Progenitor cell of endocrine pancreas (in vitro differentiated cells): ENCODE measurements at places on chromosomes 3 and 15. TPM values are rescaled to one million over a fixed set of nuclear protein-coding genes. Genes with fewer than 3 reads are reported as not detected.

- DNase-seq, result no peak
- H3K4me1 ChIP-seq, result peaks cover 52% of the 10 kb centered on the region
- peak overlapping the region; percentile 40 for H3K27ac ChIP-seq
- no peak overlapping the region for H3K4me3 ChIP-seq
- peaks cover 2% of the 10 kb centered on the region for H3K36me3 ChIP-seq
Observed at GRCh38 chr15:66763186-66764071, 61.4 kb downstream of the SMAD6 start.

DNA sequence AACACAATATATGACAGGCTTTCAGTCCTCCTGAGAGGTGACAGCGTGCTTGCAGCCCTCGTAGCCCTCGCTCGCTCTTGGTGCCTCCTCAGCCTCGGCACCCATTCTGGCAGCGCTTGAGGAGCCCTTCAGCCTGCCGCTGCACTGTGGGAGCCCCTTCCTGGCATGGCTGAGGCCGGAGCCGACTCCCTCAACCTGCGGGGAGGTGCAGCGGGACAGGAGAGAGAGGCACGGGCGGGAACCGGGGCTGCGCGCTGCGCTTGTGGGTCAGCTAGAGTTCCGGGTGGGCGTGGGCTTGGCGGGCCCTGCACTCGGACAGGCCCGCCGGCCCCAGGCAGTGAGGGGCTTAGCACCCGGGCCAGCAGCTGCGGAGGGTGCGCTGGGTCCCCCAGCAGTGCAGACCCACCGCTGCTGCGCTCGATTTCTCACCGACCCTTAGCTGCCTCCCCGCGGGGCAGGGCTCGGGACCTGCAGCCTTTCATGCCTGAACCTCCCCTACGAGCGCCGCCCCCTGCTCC is 60.4 kb upstream of the HRH1 start:
- no peaks in the 10 kb centered on the region for H3K36me3 ChIP-seq
- H3K27me3 ChIP-seq, result peaks cover 41% of the 10 kb centered on the region
- no peak overlapping the region for H3K27ac ChIP-seq
- DNase-seq, result no peak
- H3K4me1 ChIP-seq, result no peaks in the 10 kb centered on the region
- H3K4me3 ChIP-seq, result no peak overlapping the region

DNA sequence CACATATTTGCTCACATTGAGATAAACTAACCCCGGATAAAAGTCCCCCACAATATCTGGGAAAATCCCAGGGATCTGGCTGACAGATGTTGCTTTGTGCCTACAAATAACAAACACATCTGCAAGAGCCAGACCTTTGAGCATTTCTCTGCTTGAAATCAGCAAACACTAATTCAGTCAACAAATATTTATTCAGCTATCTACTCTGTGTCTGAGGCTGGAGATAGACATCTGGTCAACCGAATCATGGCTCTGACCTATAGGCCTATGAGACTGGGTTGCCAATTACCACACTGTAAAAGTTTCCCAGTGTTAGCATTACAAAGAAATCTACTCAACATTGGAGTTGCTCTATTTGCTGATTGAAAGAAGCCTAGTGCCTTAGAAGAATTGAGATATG is 201.1 kb upstream of the CADPS start:
- DNase-seq, result no peak
- H3K27ac ChIP-seq, result no peak overlapping the region
- no peaks in the 10 kb centered on the region for H3K36me3 ChIP-seq
- H3K4me1 ChIP-seq, result peaks cover 38% of the 10 kb centered on the region
- H3K27me3 ChIP-seq, result no peaks in the 10 kb centered on the region

CHRM5 gene
- total RNA-seq, result not detected in 2 replicates

DNA sequence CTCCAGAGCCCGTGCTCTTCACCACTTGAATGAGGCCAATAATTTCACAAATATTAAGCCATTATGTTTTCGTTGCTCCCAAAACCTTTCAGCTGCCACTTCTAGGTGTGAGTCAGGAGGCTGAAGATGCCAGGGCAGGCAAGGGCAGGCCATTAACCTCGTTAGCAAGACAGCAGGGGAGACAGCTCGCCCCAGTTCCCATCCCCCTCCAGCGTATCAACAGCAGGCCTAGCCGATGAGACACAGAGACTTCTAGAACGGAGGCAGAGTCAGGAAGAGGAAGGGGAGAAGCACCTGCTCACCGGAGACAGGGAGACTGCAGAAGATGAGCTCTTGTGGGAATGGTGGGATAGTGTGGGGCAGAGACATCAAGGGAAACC is 28.0 kb upstream of the PLA2G4E start:
- no peak overlapping the region for H3K27ac ChIP-seq
- no peaks in the 10 kb centered on the region for H3K36me3 ChIP-seq
- DNase-seq, result no peak
- peaks cover 32% of the 10 kb centered on the region for H3K27me3 ChIP-seq
- H3K4me1 ChIP-seq, result peaks cover 5% of the 10 kb centered on the region
- H3K4me3 ChIP-seq, result no peak overlapping the region

USP13 gene
- 10.7 and 11.8 TPM in 2 replicates for total RNA-seq

DNA sequence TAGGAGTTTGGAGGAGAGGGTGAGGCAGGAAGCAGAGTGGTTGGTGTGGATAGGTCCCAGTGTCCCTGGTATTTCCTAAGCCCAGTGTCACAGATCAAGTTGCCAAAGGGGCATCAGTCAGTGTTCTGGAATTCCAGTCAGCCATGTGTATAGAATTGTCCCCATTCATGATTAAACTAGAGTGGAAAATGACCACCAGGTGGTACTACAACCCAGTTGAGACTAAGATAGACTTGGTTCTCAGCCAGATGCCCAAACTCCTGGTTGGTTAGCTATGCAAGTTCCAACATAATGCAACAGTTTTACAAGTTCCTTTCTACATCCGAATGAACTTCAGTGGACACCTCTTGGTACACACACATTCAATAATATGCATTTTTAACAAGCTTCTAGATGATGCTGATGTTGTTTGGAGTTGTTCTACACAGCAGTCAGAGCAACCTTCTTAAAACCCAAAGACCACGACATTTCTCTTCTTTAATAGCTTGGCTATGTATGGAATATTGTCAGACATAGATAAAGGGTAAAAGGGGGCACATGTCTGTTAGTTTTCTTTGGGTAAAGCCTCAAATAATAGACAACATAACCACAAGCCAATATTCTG is 8.4 kb upstream of the ATR start:
- H3K27me3 ChIP-seq, result peaks cover 9% of the 10 kb centered on the region
- H3K27ac ChIP-seq, result no peak overlapping the region
- DNase-seq, result peak; percentile 24
- no peak overlapping the region for H3K4me3 ChIP-seq
- no peaks in the 10 kb centered on the region for H3K4me1 ChIP-seq
